GM23338 (cell line): ENCODE measurements at places on chromosomes 2 and 18.
A peak's percentile ranks its signal among the peaks of the same experiment; 100 is the strongest.

DNA sequence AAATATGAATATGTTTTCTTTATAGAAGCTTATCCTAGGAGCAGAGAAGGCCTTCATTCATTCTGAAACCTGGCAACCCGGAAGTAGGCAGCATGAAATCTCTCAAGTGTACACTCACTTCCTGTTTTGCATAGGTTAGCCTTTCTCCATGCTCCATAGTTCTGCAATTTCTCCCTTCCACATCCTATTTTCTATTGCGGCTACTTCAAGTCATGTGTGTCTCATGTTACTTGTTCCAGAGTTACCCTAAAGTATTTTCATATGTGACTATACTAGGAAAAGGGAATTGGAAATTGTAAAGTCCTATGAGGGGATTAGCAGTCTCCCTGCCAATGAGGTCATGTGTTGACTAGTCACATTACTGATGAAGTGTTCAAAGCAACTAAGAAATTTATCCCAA lies 320.6 kb downstream of the NCKAP5 start:
- no peaks in the 10 kb centered on the region for H3K27me3 ChIP-seq
- H3K4me1 ChIP-seq: no peaks in the 10 kb centered on the region
- H3K4me3 ChIP-seq: no peak overlapping the region
- no peaks in the 10 kb centered on the region for H3K36me3 ChIP-seq

DNA sequence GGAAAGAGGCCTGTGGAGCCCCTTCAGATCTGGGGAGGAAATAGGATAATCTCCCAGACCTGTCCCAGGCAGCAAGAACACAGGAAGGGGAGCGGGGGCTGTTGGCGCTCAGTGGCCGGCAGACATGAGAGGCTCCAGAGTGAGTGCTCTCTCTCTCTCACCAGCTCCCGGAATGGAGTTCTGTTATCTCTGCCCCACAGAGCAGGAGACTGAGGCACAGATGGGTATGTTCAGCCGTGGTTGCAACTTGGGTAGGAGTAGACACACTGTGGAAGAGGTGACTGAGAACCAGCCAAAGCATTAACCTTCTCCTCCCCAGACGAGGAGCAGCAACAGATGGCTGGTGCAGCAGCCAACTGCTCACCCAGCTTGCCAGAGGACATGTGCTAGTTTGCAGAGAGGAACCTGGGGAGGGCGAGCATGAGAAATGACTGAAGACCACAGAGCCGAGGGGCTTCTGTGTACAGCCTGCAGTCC lies 82.0 kb downstream of the NRP2 start:
- H3K36me3 ChIP-seq: 0 out of 2 replicates have a peak, but pooled peaks cover under 1% of the 10 kb centered on the region
- H3K4me3 ChIP-seq: peak overlapping the region; percentile 31
- peaks cover 7% of the 10 kb centered on the region for H3K4me1 ChIP-seq
- H3K27me3 ChIP-seq: no peaks in the 10 kb centered on the region
- peak overlapping the region; percentile 67 for H3K27ac ChIP-seq

DNA sequence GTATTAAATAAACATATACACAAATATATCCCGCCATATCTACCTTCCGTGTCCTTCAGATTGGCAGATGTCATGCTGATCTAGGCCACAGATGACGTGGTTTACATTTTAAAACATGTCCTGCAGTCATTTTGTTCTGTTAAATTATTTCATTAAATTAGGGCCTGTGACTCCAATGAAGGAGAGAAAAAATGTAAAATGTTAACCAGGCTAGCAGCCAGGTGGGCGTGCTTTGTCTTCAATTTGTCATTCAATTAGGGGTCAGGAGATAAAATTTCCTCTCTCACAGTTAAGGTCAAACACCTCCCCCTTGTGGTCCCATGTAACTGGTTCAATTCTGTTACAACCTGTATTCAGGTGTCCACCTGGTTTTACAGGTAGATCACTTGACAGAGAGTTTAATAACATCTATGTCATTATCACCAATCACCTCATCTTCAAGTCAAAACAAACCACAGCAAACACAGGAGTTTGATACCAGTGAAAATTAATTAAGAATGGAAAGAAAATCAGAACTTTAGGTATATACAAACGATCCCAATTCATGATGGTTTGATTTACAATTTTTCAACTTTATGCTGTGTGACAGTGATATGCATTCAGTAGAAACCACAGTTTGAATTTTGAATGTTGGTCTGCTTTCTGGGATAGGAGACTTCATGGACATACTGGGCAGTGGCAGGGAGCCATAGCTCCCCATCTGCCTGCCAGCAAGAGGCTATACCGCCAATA lies 339.4 kb downstream of the CMPK2 start:
- H3K36me3 ChIP-seq: no peaks in the 10 kb centered on the region
- H3K27ac ChIP-seq: no peak overlapping the region

DNA sequence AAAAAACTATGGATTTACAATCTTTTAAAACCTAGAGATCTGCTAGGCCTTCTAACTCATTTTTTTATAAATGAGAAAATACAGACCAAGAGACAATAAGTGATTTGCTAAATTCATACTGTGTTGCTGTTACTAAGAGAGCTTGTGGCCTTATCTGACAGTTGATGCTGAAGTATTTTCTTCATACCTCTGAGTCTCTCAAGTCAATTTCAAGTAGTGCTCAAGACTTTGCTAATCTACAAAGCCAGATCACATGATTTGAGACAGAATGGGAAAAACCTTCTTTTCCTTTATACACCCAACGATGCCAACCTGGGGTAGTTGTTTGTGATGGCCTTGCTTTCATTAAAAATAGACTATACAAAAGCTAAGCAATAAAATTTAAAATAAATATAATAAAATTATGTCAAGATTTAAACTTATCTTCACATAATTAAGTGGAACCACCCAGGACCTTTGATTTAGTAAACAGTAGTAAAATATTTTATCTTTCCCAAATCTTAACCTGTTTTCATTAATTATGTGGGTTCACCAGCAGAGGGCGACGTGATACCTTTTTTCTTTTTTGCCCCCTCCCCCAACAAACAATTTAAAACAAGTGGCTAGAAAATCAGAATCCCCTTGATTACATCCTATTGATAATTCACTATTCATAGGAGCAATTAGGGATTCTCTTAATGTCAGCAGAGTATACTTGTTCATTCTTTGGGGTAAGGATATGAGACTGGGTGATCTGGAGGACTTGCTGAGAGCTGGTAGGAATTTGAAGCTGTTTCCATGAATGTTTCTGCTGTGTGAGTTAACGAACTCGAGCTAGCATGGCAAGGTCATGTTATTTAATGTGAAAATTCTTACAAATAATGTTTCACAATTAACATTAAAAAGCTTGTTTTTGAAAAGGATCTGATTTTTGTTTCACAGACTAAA lies 49.6 kb upstream of the SLC5A7 start:
- no peaks in the 10 kb centered on the region for H3K36me3 ChIP-seq
- H3K27me3 ChIP-seq: no peaks in the 10 kb centered on the region
- no peaks in the 10 kb centered on the region for H3K4me1 ChIP-seq
- no peak overlapping the region for H3K27ac ChIP-seq

GRCh38 chr18:79504034-79504433 lies 108.3 kb downstream of the NFATC1 start:
- no peaks in the 10 kb centered on the region for H3K36me3 ChIP-seq
- H3K27me3 ChIP-seq: no peaks in the 10 kb centered on the region
- H3K27ac ChIP-seq: no peak overlapping the region
- peaks cover 8% of the 10 kb centered on the region for H3K4me1 ChIP-seq
- no peak overlapping the region for H3K4me3 ChIP-seq

- no peaks in the 10 kb centered on the region for H3K27me3 ChIP-seq
- no peaks in the 10 kb centered on the region for H3K36me3 ChIP-seq
- H3K27ac ChIP-seq: no peak overlapping the region
- peaks cover 5% of the 10 kb centered on the region; the same call in 1 of the 2 replicates for H3K4me1 ChIP-seq
- no peak overlapping the region for H3K4me3 ChIP-seq
These were observed 373.7 kb upstream of the GALNT5 start for GRCh38 chr2:156883804-156884203.

DNA sequence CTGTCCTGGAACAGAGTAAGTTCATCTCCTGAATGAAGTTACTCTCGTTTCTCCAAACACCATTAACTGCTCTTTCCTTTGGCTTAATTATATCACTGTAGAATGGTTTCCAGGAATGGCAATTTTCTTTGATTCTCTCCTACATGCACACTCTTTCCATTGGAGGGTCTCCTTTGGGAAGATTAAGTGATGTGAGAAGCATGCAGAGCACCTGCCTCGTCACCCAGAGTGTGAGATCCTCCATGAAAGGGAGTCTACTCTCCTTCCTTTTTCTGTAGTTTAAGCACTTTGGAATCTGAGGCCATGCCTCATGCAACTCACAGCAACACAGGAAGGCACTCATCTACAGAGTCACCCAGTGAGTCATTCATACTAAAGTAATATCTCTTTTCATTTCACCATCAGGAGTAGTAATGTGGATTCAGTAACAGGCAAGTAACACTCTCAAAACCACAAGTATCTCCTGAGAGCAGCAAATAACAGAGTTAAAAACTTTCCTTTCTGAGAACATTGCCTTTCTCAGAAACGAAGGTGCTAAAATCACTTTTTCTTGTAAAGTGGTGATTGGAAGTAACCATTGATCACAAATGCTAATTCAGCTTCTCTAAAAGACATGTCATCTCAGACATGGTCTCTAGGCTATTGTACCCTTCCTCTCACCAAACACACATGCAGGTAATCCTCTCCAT lies 52.8 kb upstream of the IL1RL1 start:
- no peak overlapping the region for H3K27ac ChIP-seq
- no peaks in the 10 kb centered on the region for H3K36me3 ChIP-seq
- H3K4me1 ChIP-seq: no peaks in the 10 kb centered on the region
- no peaks in the 10 kb centered on the region for H3K27me3 ChIP-seq
- no peak for DNase-seq

DNA sequence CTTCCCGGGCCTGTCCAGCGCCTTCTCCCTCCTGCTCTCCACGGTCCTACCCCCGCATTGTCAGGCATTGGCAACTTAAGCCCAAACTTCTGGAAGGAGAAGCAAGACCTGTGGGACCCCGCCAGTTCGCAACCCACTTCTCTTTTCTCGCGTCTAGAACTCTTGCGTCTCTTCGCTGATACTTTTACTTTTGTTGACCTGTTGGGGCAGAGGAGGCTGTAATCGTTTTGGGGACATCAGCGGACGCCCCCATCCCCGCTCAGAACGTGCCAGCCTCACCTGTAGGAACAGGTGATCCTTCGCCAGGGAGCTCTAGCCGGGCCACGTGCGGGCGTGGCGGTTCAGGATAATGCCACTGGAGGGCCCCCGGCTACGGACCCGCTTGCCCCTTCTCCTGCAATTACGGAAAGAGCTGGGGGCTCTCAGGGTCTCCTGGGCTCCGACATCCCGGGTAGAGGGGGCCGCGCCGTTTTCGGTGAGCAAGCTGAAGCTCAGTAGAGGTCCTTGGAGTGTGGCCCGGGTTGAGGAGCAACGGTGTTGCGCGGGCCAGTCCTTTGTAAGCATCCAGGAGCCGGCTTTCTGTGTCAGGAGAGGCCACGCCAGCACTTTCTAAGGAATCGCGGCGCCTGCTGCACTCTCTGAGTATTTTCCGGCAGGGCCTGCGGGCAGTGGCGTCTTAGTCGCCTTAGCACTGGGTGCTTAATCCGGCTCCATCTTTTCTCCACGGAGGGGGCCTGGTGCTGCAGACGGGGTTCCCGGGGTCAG lies 1.6 kb downstream of the MTCL1 start:
- H3K4me3 ChIP-seq: peak overlapping the region; percentile 83
- H3K4me1 ChIP-seq: peaks cover 36% of the 10 kb centered on the region
- peaks cover 35% of the 10 kb centered on the region for H3K27me3 ChIP-seq

- H3K4me1 ChIP-seq: peaks cover 4% of the 10 kb centered on the region; the same call in 1 of the 2 replicates
- no peak overlapping the region for H3K4me3 ChIP-seq
- H3K36me3 ChIP-seq: no peaks in the 10 kb centered on the region
These were observed 42.6 kb upstream of the ROCK2 start for GRCh38 chr2:11387100-11387390.

GRCh38 chr2:219245899-219246230 lies 586 bp downstream of the STK16 start:
- peaks cover 8% of the 10 kb centered on the region for H3K4me1 ChIP-seq
- peak overlapping the region; percentile 83 for H3K4me3 ChIP-seq
- no peaks in the 10 kb centered on the region for H3K27me3 ChIP-seq
- peak overlapping the region; percentile 75 for H3K27ac ChIP-seq
- H3K36me3 ChIP-seq: peaks cover 3% of the 10 kb centered on the region; the same call in 1 of the 2 replicates
- DNase-seq: peak; percentile 11

DNA sequence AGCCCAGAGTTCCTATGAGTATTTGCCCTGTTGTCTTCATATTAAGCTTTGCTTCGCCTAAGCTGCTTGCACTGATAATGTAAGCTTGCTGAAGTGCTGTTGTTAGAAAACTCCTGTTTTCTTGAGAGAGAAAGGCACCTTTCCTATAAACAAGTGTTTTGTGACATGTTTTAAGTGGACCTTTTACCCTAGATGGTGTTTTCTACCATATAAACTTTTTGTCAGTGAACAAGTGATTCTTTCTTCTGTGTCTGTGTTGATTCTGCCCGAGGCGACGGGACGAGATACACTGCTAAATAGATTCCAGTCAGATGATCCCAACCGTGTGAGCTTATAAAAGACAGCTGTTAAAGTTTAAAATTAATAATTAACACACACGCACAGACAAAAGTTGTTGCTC lies 24.1 kb downstream of the CABLES1 start:
- H3K36me3 ChIP-seq: no peaks in the 10 kb centered on the region
- H3K27me3 ChIP-seq: no peaks in the 10 kb centered on the region
- H3K4me1 ChIP-seq: peaks cover 25% of the 10 kb centered on the region
- DNase-seq: no peak
- H3K27ac ChIP-seq: no peak overlapping the region

GRCh38 chr2:20093263-20094141 lies 42.1 kb upstream of the LAPTM4A start:
- no peak overlapping the region for H3K27ac ChIP-seq
- no peak overlapping the region for H3K4me3 ChIP-seq
- H3K4me1 ChIP-seq: peaks cover 7% of the 10 kb centered on the region
- no peaks in the 10 kb centered on the region for H3K27me3 ChIP-seq

- no peaks in the 10 kb centered on the region for H3K4me1 ChIP-seq
- no peaks in the 10 kb centered on the region for H3K36me3 ChIP-seq
- peaks cover 3% of the 10 kb centered on the region; the same call in 1 of the 2 replicates for H3K27me3 ChIP-seq
- H3K27ac ChIP-seq: no peak overlapping the region
- H3K4me3 ChIP-seq: no peak overlapping the region
These were observed 147.9 kb downstream of the DOCK10 start for GRCh38 chr2:224894356-224894755.
